ENCODE measurements at places on chromosomes 2 and 18. TPM values are rescaled to one million over a fixed set of nuclear protein-coding genes. Genes with fewer than 3 reads are reported as not detected.

Gene ASPRV1
- 1.1 TPM for total RNA-seq

Gene DSC3
- not detected for total RNA-seq

Gene LHCGR
- total RNA-seq: not detected

Gene GALR1
- under 0.01 TPM for total RNA-seq

Gene BOLL
- total RNA-seq: not detected

Gene CCDC141
- total RNA-seq: 0.54 TPM

Gene UGT1A8
- under 0.01 TPM for total RNA-seq

Gene EMILIN1
- total RNA-seq: 31.2 TPM

Gene RNF125
- total RNA-seq: 8.9 TPM

DNA sequence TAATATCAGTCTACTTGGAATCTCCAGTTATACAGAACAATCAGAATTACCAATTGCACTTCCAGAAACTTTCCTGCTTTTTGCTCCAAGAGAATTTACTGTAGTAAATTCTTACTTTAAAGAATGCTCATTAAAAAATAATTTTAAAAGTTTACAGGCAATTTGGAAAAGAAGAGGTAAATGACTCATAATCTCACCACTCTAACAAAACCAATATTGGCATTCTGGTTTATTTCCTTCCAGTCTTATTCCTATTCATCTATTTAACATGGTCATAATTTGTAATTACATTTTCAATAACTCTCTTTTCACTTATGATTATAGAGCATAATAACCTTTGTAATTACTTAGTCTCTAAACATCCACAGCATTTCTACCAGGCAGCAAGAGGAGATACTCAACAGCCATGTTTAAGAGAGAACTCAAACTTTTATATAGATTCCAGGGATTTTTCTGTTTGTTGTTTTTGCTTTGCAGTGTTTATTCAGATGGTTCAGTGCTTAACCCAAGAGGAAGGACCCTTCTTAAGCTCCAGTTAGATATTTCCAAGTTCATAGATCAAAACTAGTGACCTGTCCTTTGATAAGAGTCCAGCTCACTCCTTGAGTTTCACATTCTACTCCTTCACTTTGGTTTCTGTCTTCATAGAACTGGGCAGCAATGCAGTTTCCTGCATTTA, 464.7 kb downstream of the TXNL1 start:
- no peak for DNase-seq

DNA sequence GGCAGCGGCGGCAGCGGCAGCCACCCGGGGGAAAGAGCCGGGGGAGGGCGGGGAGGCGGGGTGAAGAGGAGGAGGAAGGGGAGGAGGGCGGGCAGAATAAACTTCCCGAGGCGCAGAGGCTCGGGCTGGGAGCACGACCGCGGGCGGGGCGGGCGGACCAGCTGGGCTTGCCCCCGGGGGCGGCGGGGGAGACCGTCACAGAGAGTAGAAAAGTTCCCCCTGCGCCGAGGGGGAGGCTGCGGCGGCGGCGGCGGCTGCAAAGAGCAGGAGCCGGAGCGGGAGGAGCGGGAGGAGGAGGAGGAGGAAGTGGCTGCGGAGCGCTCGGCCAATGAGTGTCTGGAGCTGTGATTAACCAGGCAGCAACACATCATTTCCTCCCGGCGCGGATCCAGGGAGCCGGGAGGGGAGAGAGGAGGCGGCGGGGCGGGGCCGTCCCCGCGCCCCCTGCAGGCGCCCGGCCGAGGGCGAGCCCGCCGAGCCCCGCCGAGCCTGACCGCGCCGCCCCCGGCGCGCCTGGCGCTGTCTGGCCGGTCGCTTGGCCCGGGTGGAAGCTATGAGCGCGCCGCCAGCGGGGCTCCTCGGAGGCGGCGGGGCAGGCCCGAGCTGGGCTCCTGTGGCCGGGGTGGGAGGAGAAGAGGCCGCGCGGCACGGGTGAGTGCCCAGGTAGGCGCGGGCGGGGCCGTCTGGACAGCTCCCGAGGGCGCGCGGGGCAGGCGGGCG, at the start of gene ACVR1:
Gene ACVR1 (minus strand): TSS at position 265 of the 720 bp plus-strand sequence. CDS start 76,837 bp downstream, outside the sequence.
- DNase-seq: peak; percentile 68

GRCh38 chr18:30625961-30626360, 416.6 kb downstream of the DSC3 start:
- no peak for DNase-seq

DNA sequence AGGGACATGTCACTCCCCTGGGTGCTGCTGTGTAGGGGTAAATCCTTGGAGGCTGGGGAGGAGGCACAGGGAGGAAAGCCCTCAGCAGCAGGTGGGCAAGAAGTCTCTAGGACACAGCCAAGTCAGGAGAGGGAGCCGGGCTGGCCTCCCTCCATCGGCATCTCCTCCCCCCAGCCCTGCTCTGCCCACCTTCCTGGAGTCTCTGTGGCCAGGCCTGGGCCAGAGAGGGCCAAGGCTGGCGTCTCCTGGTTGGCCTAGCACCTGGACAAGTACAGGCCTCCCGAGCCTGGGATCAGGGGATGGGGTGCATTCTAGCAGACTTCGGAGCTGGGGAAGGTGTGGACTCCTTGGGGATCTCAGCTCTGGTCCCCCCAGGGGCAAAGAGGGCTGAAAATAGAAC, 1.8 kb downstream of the SPEG start:
- DNase-seq: no peak

DNA sequence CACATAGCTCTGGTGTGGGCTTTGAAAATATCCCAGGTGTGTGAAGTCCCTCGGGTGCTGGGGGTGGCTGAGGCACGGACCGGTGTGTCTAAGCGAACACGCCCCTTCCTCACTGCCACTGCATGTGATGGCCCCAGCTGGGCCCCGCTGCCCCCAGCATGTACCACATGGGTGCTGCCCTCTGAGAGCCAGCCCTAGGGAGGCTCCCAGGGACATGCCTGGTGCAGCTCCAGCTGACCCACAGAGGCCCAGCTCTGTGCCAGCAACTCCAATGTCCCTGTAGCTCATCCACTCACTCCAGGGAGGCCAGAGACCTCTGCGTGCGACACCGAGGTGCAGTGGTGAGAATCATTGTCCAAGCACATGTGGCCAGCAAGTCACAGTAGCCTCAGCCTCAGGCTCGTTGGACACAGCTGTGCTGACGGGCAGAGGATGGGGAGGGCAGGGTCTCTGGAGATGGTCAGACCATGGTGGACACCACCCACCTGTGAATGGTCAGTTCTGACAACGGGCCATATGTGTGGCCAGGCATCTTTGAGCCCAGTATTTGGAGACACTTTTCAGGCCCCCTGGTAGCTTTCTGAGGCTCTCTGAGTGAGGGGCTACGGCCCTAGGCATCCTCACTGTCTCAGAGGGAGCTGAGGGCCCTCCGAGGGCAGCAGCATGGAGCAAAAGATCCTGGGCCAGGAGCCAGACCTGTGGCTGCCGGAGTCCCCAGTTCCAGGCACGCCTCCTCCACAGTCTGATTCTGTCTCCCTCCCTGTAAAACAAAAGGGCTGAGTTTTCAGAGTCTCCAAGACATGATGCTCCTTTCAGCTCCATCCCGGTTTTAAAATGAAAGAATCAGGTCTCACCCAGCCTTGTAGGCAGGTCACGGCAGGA, 220.7 kb downstream of the NDUFA10 start:
- no peak for DNase-seq

GRCh38 chr2:97831121-97831520, 117.7 kb downstream of the ZAP70 start:
- no peak for DNase-seq

DNA sequence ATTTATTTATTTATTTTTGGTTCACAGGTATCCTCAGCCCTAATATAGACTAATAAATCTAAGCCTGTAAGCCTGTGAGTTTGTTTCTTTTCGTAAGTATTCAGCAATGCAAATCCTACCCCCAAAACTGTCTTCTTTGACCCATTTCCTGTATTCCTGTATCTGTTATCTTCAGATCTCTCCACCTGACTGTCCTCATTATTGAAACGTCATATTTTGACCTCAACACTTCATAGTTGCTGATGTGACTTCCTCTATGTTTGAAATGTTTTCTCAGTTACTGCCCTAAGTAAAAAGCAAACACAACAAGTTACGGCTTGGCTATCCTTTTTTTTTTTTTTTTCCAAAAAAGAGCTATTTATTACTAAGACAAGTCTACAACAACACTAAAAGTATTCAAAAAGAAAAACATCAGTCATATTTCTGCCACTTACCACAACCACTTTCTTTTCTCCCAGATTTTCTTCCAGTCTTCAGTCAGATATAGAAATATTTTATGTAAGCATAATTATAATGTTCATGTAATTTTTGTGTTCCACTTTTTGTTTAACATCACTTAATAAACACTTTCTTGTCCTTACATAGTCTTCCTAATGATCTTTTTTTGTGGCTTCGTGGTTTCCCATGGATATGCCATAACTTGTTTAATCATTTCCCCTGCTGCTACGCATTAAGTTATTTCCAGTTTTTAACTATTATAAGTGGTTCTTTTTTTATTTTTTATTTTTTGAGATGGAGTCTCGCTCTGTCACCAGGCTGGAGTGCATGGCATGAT, 45.0 kb upstream of the EML4 start:
- no peak for DNase-seq

DNA sequence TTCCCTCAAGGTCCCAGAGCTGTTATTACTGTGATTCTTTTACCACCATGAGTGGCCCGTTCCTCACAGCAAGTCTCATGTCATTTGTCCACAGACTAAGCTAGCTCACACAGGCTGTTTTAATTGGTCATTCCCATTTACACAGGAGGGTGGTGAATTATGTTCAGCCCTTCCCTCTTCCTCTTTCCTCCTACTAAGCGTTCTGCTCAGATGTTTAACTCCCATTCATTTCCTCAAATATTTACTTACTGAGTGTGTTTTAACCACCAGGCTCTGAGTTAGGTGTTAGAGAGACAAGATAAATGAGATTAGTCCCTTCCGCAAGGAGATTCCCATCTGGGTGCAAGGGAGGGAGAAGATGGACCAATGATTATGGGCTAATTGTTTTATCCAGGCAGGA, 403.6 kb upstream of the ACVR2A start:
- no peak for DNase-seq

- DNase-seq: no peak
These were observed 88.1 kb downstream of the NDUFA10 start for GRCh38 chr2:239936838-239937581.

GRCh38 chr2:11006191-11006590, 94.5 kb downstream of the KCNF1 start:
- DNase-seq: no peak

DNA sequence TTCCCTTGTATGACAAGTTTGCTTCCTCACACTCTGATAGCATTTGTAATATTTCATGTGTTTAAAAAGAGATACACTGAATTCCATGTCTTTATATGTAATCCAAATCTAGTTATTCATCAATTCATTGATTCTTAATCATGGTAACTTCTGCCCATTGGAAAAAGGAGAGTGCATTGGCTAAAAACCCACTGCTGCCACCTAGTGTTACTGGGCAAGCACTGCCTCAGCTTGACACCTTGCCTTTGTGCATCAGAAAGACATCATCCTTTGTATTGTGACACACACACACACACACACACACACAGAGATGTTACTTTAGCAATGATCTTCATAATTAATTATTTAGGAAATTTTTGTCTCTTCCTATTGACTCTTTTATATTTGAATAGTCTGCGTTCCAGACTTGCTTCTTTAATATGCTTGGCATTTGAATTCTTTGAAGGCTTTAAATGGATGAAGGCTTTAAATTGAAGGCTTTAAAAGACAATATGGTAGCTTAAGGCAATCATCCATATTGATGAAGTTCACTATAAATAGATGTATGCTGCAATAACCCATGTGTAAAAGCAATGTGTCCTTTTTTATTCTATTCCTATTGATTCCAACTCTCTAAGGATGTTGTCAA, 414.2 kb upstream of the CHST9 start:
- no peak for DNase-seq

- no peak for DNase-seq
These were observed 315.1 kb downstream of the RDH14 start for GRCh38 chr2:18245375-18245774.

DNA sequence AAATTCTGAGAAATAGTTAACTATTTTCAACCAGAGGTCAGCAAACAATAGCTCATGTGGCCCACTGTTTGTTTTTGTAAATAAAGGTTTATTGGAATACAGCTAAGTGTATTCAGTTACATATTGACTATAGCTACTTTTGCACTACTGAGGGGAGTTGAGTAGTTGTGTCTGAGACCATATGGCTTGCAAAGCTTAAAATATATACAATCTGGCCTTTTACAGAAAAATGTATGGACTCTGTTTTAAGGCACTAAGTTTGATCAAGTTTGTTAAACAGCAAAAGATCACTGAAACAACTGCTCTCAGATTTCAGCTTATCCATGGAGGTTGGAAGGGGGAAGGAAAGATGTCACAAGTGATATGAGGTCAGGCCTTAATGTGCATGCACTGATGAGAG, 667.1 kb downstream of the CNTNAP5 start:
- no peak for DNase-seq

- DNase-seq: no peak
These were observed 17.6 kb downstream of the IFT172 start for GRCh38 chr2:27471961-27472360.

DNA sequence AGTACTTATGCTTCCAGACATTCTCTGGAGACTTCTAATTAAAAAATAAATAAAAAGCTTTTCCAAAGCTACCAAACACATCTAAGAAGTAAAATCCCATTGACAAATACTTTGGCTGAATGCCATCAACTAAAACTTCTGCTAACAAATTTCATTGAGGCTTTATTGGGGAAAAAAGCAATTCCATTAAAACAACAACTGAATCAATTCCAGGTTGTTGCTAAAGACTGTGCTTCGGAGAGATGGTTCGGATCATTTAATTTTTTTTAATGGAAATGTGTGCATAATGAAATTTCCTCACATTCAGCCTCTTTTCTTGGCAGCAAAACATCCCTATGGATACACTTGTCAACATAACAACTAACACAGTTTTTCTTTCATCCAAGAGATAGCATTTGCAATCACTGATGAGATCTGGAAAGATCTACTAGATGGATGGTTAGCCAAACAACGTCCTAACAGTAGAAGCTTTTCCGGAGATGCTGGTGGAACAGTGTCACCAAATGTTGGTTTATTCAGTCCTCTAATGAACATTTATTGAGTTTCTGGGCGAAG, 446.1 kb upstream of the FAM98A start:
- DNase-seq: no peak

- no peak for DNase-seq
These were observed 50.5 kb downstream of the ZNF532 start for GRCh38 chr18:58915006-58915799.

GRCh38 chr2:86628091-86628522, 4.4 kb upstream of the RNF103 start:
- no peak for DNase-seq

- peak; percentile 16 for DNase-seq
These were observed 209.6 kb upstream of the PIK3C3 start for GRCh38 chr18:41745166-41746049.

GRCh38 chr2:183474912-183475695, 350.9 kb downstream of the NUP35 start:
- no peak for DNase-seq
